Ecto neural progenitor cell (in vitro differentiated cells): ENCODE measurements at places on chromosomes 16 and 17.
A peak's percentile ranks its signal among the peaks of the same experiment; 100 is the strongest.

- no peak for DNase-seq
Measured at GRCh38 chr17:60391471-60392041, 377 bp downstream of the USP32 start.

DNA sequence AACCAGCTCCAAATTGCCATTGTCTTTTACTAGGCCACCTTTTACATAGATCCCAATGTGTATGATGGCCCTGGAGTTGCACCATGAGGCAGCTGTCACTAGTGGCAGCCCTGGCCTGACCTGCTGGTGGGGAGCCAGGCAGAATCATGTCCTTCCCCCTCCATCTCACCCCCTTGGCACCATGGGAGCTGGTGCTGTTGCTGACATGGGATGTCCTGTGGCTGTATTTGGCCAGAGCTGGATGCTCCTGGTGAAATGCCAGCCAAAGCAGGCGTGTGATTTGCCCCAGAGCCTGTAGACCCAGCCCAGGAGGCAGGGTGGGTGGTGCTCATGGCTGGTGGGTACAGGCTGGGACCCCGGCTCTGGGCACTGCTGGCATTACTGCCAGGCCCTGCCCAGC is 18.6 kb downstream of the SLC12A3 start:
- no peak for DNase-seq

GRCh38 chr16:66318505-66318904 is 48.0 kb upstream of the CDH5 start:
- no peak for DNase-seq

DNA sequence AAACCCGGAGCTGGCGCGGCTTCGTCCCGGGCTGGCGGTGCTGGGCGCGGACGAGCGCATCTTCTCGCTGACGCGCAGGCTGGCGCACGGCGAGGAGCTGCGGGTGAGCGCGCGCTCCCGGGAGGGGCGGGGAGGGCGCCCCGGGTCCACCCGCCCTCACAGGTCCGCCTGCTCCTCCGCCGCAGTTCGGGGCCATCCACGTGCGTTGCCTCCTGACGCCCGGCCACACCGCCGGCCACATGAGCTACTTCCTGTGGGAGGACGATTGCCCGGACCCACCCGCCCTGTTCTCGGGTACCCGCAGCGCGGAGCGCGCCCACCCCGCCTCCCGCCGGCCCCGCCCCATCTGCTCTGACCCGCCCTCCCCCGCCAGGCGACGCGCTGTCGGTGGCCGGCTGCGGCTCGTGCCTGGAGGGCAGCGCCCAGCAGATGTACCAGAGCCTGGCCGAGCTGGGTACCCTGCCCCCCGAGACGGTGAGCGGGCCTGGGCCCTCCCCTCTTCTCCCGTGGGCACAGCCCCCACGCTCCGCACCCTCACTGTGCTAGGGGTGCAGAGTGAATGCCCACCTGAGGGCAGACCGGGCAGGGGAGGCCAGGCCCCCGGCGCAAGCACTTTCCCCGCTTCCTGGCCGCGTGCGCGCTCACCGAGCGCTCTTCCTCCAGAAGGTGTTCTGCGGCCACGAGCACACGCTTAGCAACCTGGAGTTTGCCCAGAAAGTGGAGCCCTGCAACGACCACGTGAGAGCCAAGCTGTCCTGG is 1.4 kb downstream of the HAGHL start:
- DNase-seq, result no peak

DNA sequence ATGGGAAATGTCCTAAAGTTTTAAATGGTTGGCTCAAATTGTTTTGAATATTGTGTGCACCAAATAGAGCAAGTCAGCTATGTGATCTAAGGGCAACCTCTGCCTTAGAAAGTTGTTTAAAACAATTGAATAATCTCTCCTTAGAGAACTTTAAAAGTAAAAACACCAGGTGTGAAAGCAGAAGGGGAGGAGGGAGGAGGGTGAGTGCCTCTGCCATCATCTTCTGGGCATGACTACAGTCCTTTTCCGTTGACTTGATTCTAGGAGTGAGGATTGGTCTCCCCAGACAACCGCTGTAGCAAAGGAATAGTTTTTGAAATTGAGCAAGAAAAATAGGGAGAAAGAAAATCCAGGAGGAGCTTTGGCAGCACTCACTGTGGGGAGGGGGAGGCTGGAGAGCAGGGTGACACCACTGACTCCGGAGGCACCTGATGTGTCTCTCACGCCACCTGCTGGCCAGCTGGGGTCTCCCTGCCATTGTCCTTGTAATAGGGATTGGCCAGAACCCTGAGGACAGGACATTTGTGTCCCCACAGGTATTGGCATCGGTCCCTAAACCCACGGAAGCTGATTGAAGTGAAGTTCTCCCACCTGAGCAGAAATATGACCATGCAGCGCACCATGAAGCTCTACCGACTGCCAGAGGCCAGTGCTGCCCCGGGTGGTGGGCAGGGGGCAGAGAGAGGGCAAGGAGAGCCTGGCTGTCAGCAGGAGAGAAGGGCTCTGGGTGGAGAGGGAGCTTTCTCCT is 33.3 kb downstream of the PLCD3 start:
- peak; percentile 92 for DNase-seq

- DNase-seq, result no peak
Measured at GRCh38 chr17:2338315-2338657, 985 bp downstream of the SGSM2 start.
